ENCODE measurements at places on chromosomes 4 and X.

GRCh38 chr4:77021614-77022089 is 54.1 kb downstream of the CCNI start:
- DNase-seq, result no peak

DNA sequence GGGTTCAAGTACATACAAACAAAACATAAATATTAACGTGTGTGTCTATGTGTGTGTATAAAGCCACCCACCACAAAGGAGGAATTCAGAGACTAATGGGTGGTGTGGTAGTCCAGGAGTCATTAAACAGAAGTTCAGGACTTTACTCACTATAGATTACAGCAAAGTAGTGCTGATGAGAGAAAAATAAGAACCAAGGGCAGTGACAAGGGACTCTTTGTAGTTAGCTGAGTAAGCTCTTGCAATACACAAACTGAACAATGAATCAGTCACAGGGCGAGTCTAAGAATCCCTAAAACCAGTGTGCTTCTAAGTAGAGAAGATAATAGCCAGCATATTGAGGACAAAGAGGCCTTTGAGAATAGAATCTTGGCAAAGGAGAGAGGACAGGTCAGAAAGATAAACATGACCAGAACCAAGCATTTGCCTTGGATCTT is 232.4 kb downstream of the PPP3CA start:
- no peak for DNase-seq

DNA sequence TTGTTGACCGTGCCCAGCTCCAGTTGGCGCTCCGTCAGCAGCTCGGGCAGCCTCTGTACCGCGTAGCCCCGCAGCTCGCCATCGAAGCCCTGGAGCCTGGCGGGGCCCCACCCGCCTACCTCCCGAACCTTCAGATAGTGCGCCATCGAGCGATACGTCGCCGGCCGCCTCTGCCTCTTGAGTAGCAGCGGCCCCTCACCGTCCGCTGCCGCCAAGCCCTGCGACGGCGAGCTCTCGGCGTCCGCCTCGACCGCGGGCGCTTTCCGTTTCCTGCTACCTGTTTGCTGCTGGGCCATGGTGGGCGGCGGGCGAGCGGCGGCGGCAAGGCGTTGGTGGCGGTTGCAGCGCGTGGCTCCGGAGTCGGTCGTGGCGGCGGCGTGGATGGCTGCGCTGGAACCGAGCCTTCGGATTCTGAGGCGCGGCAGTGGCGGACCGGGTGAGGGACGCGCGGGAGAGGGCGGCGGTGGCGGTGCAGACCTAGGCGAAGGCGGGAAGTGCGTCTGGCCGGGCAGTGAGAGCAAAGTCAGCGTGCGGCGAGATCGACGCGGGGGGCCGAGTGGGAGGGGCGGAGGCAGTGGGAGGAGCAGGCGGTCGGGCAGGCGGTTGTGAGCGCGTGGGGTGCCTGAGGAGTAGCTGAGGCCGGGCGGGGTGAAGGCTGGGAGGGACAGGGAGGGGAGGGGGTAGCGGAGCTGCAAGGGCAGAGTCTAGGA is at the start of gene DCAF12L1:
Gene DCAF12L1, minus strand, starts transcription at position 502 of the 710 bp plus-strand sequence. Its CDS starts 206 bp downstream, at position 296.
- no peak for DNase-seq

DNA sequence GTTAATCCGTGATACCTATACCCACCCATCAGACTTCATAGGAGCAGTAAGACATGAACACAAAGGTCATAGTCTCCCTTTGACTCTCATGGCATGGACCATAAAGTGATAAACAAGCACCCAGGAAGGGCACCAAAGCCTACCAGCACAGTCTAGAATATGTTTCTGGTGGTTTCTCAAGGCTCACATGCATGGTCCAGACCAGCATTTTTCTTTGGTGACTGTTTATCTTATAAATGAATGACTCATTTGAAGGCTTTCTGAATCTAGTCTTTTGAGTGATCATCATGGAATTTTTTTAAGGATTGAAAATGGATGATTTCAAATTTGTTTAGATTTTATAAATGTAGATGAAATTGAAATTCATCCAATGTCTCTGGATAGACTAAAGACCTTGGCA is 32.0 kb upstream of the AMELX start:
- no peak for DNase-seq

- no peak for DNase-seq
Observed at GRCh38 chr4:186151499-186151898, 39.9 kb upstream of the CYP4V2 start.

DNA sequence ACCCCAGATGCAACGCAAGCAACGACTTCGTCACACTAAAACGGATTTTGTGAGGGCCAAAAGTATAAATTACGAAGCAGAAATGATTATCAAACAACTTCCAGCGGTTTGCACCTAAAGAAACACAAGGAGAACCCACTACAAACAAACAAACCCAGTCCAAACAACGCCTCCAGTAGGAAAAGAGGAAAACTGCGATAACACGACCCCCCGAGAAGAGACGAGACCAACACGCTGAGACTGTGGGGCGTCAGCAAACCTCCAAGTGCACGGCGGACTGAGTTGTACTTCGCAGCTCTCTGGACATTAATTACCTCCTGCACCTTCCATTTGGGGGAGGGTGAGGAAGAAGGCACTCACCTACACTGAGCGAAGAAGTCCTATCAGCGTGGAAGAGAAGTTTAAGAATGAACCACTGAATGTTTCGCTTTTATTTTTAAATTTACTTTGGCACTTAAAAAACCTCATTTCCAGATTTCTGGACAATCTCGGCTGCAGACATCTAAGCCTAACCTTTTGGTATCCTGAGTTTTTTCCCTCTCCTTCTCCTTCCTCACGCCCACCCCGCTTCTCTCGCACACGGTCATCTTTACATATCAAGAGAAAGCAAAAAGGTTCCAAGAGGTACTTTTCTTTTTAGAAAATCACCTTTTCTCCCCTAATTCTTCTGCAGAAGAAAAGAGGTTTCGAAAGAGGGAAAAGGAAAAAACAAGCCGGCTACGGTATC is at the start of gene MAB21L2:
Gene MAB21L2, plus strand, starts transcription at position 6 of the 727 bp plus-strand sequence. CDS start 879 bp downstream, outside the sequence.
- no peak for DNase-seq

- DNase-seq, result no peak
Observed at GRCh38 chrX:118324588-118324987, 21.3 kb upstream of the WDR44 start.

DNA sequence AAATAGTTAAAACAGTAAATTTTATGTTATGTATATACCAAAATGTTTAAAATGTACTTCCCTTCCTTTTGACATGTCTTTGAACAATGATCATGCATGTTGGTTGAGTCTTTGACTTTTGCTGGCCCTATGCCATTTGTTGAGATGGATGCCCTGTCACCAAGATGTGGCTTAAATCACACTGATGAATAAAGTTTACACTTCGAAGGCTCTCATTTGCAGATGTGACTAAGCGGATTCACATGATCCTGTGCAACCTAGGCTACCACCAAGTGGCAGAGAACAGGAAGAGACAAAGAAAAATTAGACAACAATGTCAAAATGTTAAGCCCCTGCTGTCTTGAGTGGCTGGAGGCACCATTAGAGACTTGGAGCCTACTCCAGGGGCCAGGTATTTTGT is 139.9 kb downstream of the RAB28 start:
- no peak for DNase-seq

Measured in stimulated activated CD4-positive, alpha-beta T cell treated with anti-CD3 and anti-CD28 coated beads, Interleukin-1b, Interleukin-23, amount 100 ng/mL, for 24 hours (primary cell).